CD4-positive, alpha-beta T cell treated with Interleukin-12 subunit alpha and Interleukin-12 subunit beta, for 1 hour (primary cell): ENCODE measurements at places on chromosomes 3 and 15.

DNA sequence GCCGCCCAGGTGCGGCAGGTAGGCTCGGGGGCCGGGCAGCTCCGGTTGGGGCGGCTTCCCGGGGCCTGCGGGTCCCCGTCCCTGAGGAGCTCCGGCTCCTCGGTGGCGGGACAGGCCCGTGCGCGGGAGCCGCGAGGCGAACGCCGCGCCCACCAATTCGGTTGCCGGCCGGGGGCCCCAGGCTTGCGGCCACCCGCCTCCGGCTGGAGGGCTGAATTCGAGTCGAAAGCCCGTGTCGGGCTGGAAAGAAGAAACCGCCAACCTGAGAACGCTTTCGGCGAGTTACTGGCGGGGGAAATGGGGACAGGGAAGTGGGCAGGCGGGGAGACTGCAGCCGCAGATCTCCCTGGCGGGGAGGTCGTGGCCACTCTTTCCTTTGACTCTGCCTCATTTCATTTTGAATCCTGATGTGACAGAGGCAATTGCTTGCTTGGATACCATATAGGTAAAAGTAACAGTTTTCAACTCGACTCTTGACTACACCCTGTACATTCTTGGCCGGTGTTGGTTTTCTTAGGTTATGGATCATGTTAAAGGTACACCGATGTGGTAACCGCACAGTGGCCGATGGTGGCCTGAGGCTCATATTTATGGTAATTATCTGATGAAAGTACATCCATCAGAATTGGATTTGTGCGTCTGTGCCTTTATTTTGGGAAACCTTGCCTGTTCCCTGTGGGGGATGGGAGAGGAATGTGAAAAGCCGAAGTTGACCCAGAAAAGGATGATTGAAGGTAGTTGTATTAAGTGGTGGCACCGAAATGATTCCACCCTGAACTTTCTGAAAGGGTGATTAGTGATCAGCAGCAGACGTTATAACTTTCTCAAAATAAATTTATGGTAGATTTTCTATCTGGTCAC is 1.7 kb downstream of the B3GNT5 start:
- no peak for DNase-seq

DNA sequence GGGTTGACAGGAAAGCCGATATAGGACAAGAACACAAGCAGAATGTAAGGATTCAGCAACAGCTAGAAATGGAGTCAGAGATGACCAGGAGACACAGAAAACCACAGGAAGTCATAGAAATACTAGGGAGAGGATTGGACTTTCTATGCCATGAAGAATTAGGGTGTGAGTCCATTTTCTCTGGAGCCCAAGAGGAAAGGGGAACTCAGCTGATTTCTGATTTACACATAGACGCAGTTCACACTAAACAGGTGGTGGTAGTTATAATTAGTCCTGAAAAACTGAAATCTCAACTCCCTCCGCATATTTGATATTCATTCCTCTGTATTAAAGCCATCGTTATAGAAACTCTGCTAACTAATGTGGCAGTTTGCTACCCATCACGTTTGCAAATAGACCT is 292.7 kb upstream of the STT3B start:
- DNase-seq = no peak

- no peak for DNase-seq
These were observed 26.3 kb downstream of the SCN11A start for GRCh38 chr3:39025222-39025970.

DNA sequence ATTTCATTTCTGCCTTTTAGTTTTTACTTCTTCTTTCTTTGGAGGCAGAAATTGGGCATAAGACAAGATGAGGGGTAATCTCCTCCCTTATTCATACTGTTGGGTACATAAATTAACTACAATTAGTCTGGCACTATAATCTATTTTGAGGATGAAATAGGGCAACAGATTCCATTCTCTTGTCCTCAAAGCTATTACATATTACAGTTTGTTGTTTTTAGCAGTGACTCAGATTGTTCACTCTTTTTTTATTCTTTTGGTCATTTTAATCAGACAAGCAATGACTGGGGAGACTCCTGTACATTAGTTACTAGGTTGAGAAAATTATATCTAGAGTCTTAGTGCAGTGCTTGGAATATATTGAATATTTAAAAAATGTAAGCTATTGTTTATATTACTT is 556.0 kb downstream of the OTOL1 start:
- DNase-seq = no peak

DNA sequence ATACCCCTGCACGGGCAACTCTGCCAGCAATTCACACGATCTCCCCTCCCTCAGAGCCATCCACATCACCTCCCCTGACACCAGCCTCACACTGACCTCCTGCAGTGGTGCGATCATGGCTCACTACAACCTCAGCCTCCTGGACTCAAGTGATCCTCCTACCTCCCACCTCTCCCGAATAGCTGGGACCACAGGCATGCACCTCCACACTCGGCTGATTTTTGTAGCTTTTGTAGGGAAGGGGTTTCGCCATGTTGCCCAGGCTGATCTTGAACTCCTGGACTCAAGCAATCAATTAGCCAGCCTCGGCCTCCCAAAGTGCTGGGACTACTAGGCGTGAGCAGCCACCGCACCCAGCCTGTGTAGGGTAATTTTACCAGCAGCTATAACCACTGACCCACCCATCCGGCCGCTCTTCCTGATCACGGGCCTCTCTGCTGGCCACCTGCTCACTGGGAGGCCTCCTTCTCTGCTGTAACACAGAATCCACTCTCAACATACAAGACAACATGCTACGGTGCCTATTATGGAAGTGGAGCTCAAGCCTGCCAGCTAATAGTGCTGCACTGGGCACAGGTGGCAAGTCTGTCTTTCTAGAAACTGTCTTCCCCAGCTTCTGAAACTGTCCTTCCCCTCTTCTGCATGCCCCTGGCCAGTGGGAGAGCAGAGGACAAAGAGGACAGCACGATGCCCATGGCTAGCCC is 4.6 kb downstream of the GP9 start:
- no peak for DNase-seq

- no peak for DNase-seq
These were observed 120.1 kb downstream of the ANP32A start for GRCh38 chr15:68700455-68701123.

GRCh38 chr3:184676927-184677326 is 34.9 kb downstream of the MAGEF1 start:
- peak; percentile 6 for DNase-seq

DNA sequence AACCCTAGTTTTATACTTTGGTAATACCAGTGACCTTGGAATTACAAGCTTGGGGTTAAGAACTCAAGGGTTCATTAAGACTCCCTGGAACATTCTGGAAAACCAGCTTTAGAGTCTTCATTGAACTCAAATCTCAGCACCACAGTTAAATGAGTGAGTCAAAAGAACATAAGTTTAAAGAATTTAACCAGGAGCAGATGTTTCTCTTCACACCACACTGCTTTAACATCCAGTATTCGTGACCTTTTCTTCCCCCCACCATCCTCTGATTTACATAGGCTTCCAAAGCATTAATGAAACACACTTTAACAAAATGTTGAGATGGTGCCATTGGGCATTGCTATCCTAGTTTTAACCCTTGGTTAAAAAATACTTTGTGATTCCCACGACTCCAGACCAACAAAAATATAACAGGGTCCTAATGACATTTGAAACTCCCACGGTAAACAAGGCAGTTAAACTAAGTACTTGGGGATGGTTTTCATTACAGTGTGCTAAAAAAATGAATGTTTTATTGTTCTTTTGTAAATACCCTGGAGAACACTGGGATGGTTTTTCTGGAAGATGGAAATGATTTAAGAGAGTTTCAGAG is 123.9 kb downstream of the OXNAD1 start:
- DNase-seq = no peak

DNA sequence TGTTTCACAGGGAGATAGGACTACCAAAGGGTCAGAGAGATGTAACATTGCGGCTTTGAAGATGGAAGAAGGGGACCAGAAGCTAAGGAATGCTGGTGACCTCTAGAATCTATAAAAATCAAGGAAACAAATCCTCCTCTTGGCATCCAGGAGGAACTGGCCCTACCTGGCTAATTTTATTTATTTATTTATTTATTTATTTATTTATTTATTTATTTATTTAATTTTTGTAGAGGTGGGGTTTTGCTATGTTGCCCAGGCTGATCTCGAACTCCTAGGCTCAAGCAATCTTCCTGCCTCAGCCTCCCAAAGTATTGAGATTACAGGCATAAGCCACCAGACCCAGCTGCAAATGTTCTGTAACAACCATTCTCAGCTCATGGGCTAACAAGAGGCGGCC is 19.7 kb downstream of the MYL3 start:
- no peak for DNase-seq

GRCh38 chr15:90318591-90318990 is 33.5 kb upstream of the ZNF774 start:
- no peak for DNase-seq

DNA sequence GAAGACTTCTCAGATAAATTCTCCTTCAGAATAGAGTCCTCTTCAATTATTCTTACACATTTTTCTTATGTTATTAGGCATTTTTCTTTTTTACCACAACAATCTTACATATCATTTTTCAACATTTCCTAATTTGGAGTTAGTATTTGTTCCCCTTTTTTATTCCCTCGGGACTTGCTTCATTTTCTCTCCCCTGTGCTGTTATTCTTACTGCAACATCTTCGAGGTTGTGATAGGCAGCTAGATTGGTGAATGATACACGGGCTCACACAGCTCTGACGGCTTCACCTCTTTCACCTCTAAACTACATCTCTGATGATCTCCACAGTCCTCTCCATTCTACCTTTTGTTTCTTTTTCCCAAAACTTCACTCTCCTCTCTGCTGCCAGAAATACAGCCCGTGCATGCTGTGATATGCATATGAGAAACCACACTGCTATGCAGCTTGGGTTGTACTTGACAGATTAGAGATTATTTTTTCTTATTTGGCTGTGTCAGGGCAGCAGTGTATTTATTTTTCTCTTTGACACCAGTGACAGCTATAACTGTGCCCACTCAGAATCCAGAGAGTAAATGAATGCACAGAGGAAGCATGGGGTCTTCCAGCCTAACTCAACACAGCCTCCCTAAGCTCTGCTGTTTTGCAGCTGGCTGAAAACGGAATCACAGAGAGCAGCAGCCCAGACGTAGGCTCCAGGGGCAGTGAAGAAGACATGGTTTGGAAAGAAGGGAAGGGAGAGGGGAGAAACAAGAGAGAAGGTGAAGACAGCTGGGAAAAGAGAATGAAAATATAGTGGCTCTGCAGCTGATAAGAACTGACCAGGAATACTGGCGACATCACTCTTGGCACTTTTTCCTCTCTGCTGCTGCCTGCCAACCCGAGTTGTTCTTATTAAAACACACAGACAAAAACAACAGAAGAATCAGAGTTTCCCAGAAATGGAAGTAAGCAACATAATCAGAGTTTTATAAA is 61.8 kb downstream of the SLC9A9 start:
- DNase-seq = no peak

- no peak for DNase-seq
These were observed 26.0 kb downstream of the POC1A start for GRCh38 chr3:52128118-52128683.

DNA sequence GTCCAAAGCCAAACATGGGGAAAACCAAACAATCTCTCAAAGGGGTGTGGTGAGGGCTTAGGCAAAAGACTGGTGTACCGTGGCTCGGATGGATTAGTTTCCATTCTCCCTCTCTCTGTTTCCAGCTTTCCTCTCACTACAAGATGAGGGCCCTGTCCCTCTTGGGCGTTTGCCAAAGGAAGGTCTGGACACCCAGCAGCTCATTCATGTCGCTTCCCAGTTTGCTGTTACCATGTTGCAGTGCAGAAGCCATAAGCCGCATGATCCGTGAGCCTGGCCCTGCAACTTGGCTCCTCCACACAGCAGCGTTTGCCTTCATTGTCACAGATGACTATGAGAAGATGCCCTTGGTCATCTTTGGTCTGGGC is 92.2 kb downstream of the APBA2 start:
- no peak for DNase-seq

DNA sequence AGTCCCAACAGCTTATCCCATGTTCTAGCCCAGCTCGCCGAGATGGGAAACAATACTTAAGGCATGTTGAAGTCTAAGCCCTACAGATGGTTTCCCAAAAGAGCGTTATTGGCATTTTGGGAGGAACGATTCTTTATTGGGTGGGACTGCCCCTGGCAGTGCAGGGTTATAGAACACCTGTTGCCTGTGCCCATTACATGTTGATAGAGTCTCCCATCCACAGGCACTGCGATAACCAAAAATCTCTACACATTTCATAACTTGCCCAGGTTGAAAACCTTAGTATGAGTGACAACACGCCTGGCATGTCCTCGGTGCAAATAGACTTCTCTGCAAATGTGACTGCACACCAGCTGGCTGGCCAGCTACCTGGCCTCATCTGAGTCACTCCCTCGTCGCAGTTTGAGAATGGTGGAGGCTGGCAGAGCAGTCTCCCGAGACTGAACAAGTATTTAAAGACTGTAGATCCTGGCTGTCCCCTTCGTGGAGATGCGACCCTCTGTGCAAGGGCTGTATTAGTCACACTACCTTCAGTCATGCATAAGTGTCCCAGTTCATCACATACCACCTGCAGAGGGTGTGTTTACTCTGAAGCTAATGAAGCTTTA is 18.7 kb downstream of the ZNF80 start:
- no peak for DNase-seq

DNA sequence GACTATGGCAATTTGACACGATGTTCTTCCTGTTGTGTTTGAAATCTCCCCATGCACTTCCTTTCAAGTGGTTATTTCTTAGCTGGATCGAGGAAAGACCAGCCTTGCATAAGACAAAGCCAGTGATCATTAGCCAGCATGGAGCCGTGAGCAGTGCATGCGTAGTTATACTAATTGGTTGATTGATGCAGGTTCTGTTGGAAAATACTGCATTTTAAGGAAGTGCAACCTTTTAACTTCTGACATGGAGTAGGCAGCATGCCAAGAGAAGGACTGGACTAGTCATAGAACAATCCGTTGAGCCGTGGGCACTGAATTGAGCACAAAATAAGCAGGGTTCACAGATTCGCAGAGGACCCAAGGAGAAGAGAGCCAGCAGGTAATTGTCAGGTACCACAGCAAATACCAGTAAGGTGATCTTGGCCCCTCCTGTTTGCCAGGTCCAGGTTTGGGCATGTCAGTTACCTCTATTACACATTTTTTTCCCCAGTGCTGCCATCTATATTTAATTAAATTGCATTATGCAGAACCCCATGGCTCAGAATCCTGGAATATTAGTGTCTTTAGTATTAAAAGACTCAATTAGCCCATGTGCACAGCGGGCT is 29.0 kb upstream of the BCL6 start:
- no peak for DNase-seq

DNA sequence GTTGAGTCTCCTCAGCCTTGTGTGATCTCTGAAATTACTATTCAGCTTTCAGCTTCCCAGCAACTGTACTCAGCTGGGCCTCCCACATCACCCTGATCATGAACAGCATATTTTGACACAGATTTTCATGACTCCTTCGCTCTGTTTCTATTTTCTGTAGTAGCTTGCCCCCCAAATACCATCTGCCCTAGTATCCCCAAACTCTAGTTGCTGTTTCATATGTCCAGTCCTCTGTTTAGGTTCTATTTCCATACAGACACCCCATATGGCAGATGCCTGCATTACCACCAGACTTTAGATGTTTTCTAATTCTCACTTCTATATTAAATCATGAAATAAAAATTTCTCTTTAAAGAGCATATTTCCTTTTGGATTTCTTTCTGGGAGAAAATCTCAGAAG is 217.2 kb upstream of the ARPP21 start:
- DNase-seq = no peak

GRCh38 chr3:4828279-4829030 is 150.8 kb upstream of the BHLHE40 start:
- DNase-seq = no peak
